ENCODE measurements at places on chromosomes 6 and 20.
A peak's percentile ranks its signal among the peaks of the same experiment; 100 is the strongest.

DNA sequence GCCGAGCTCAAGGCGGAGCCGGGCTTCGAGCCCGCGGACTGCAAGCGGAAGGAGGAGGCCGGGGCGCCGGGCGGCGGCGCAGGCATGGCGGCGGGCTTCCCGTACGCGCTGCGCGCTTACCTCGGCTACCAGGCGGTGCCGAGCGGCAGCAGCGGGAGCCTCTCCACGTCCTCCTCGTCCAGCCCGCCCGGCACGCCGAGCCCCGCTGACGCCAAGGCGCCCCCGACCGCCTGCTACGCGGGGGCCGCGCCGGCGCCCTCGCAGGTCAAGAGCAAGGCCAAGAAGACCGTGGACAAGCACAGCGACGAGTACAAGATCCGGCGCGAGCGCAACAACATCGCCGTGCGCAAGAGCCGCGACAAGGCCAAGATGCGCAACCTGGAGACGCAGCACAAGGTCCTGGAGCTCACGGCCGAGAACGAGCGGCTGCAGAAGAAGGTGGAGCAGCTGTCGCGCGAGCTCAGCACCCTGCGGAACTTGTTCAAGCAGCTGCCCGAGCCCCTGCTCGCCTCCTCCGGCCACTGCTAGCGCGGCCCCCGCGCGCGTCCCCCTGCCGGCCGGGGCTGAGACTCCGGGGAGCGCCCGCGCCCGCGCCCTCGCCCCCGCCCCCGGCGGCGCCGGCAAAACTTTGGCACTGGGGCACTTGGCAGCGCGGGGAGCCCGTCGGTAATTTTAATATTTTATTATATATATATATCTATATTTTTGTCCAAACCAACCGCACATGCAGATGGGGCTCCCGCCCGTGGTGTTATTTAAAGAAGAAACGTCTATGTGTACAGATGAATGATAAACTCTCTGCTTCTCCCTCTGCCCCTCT is 1.1 kb downstream of the CEBPB start:
- peak; percentile 72 for DNase-seq

- DNase-seq = no peak
Observed at GRCh38 chr20:1477896-1478490, 11.3 kb upstream of the NSFL1C start.

- no peak for DNase-seq
Observed at GRCh38 chr6:160931378-160932310, 59.9 kb upstream of the MAP3K4 start.

GRCh38 chr6:32969685-32970412 is 1.5 kb downstream of the BRD2 start:
- peak; percentile 76 for DNase-seq

GRCh38 chr6:43671801-43672690 is 15.5 kb downstream of the MRPS18A start:
- DNase-seq = no peak

DNA sequence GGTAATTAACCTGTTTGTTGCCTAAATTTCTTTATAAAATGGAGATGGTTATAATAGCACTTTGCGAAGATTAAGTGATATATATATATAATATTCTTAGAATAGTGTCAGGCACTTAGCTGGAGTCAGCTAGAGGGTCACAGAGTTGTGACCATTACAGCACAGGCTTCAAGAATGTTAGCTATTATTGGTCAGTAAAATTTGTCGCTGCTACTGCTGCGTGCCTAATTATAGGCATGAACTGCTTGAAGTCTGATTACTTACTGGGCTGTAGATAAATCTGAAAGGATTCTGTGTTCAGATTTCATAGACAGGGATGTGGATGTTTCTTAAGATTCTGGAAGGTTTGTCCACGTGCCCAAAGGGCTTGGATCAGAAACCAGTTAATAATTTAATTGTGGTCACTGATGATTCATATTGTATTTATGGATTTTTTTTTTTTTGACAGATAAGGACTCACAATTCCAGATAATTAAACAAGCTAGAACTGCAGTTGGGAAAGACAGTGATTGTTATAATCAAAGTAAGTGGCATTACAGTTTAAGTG is 4.7 kb downstream of the SNRNP48 start:
- no peak for DNase-seq

DNA sequence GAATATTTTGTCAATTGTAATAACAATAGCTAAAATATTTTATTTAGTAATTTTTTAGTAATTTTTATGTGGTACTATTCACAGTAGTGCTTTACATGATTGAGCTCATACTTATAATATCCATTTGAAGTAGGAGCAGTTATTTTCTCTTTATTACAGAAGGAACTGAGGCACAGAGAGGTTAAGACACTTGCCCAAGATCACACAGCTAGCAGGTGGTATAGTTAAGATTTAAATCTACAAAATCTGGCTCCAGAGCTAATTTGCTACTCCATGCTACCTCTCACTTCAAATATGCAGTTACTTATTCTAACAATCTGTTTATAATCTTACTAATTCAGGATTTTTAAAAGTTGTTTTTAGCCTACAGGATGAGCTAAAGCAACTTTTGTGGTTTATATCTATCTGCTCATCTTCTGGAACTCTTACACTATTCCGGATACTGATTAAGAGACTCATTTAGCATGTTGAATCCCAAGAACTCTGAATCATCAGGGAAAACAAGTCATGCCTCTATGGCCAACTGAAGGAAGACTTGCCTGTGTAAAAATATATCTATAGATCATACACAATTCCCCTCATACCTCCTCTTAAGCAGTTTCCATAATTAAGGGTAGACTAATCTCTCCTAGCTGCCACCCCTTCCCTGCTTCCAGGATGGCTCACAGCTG is 324.2 kb downstream of the UBE3D start:
- DNase-seq = no peak

DNA sequence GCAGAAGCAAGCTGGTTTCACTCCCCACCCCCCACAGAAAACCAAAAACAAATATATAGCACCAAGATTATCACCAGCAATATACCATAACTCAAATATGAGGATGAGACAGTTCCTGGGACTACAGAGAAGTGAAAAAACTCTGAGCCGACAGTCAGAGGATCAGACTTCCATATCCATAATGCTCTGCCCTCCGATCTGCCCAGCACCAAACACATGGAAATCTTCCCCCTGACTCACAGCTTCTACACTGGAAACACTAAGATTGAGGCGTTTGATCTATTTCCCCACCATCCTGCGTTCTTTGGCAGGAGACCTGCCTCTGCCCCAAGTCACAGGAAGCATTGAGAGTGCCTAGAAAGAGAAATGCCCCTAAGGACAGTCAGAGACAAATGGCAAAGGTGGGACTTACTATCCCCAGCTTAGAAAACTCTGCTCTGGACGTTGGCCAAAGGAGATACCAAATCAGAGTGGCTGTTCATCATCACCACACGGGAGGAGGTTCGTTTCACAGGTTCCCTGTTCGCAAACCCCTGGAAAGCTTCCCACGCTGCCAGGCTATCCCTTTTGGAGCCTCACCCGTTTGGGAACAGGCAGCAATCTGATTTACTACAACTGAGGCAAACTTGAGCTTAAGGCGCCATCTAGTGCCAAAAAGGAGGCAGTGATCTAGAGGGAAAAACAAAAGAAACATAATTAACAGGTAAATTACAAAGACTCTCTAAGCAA is 48.7 kb upstream of the SRSF6 start:
- no peak for DNase-seq

DNA sequence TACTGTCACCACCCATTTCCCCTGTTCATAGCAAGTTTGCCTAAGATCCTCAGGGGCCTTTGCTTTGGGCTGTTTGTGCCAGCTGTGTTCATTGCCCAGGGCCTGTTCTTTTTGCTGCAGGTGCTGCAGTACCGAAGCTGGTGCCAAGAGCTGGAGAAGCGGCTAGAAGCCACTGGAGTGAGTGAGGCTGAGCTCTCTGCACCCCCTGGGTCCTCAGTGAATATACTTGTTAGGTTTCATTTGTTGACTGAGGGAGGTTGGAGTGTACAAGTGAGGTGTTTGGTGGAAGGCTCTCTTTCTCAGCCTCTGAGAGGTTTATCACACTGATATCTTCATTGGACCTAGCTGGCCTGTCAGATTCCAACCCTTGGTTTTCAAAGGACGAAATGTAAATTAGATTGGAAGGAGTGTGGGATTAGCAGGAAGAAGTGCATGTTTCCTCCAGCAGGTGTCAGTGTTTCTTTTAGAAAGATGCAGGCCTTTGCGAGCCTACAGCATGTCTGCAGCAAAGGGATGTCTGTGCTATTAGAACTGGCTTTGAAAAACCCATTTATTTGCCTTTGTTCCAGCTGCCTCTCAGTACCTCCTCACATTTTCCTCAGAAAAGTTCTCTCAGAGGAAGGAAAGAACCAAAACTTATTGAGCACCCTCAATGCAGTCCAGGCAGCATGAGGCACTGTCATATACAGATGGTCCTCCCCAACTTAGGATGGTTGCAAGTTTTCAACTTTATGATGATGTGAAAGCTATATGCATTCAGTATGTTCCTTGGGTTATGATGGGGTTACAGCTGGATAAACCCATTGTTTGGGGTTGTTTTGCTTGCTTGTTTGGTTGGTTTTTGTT is 8.3 kb downstream of the CEP250 start:
- peak; percentile 71 for DNase-seq

DNA sequence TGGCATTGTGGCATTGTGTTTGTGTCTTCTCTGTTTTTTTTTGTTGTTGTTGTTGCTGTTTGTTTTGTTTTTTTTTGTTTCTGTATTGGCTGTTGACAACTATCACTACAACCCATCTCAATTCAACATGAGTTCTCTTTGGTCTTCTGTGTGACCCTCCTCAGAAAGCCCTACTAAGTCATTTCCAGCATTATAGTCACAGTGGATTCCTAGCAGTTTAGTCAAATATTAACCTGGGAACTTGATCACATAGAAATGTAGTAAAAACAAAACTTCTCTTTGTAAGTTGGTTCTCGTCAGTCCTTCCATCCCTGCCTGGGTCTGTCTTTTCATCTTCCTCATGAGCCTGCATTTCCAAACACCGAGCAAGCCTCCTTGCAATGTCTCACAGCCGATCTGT is 16.8 kb downstream of the SLC17A2 start:
- DNase-seq = no peak

DNA sequence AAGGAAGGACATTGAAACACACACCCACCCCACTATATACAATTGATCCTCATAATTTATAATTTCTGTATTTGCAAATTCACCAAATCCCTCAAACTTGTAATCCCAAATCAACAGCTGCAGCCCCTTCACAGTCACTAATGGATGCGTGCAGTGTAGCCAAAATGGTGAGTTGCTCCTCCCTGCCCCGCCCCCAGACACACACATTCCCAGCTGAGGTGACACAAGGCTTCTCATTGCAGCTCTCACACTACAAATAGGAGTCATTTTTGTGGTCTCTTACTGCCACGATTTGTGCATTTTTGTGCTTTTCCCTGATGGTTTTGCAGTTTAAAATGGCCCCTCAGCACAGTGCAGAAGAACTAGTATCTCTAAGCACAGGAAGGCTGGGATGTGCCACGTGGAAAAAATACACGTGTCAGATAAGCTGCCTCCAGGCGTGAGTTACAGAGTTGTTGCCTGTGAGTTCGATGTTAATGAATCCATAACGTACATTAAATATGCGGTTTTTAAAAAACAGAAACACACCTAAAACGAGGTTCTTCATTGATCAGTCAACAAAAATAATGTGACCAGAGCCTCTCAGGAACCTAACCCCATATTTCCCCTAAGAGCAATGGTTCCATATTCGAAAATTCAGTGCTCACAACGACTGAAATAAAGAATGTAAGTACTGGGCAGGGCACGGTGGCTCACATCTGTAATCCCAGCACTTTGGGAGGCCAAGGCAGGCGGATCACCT is 8.2 kb downstream of the ATP9A start:
- no peak for DNase-seq

DNA sequence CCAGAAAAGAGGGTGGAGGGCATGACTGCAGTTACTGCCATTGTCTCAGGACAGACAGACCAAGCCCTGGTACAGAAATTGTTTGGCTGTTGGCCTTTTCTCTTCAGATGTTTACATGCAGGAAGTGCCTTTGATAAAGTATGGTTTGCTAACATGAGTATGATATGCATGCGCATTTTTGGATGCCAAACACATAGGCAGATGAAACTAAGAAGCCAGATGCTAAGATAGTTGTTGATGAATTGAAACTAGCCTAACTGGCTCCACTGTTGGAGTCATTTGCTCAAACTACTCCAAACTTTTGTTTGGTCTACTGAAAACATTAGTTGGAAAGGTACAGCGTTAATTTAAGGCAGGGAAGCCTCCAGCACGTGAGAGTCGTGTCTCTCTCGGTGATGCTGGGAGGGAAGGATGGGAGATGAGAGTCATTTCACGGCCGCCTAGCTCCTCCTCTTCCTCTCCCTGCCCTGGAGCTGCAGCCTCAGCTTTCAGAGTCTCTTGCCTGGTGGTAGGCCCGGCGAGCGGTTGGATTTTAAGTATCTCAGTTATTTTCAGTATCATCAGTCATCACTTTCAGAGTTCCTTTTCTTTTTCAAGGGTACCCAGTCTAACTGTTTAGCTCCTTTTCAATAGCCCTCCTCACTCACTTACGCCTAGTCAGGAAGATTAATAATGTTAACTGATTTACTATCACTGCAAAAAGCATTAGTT is 29.7 kb downstream of the RREB1 start:
- peak; percentile 74 for DNase-seq

- DNase-seq = no peak
Observed at GRCh38 chr6:137676888-137677287, 182.7 kb upstream of the OLIG3 start.

DNA sequence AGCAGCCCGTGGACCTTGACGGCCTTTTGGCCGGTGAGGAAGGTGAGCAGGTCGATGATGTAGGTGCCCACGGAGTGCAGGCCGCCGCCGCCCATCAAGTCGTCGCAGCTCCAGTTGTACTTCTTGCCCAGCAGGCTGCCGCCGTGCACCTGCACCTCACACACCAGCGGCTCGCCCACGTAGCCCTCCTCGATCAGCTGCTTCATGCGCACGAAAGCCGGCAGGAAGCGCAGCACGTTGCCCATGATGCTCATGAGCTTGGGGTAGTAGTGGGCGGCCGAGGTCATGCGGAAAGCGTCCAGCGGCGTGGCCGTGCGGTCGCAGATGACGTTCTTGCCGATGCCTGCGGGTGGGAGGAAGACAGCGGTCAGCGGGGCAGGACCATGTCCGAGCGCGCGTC is 37.0 kb upstream of the TBC1D7 start:
- DNase-seq = no peak

DNA sequence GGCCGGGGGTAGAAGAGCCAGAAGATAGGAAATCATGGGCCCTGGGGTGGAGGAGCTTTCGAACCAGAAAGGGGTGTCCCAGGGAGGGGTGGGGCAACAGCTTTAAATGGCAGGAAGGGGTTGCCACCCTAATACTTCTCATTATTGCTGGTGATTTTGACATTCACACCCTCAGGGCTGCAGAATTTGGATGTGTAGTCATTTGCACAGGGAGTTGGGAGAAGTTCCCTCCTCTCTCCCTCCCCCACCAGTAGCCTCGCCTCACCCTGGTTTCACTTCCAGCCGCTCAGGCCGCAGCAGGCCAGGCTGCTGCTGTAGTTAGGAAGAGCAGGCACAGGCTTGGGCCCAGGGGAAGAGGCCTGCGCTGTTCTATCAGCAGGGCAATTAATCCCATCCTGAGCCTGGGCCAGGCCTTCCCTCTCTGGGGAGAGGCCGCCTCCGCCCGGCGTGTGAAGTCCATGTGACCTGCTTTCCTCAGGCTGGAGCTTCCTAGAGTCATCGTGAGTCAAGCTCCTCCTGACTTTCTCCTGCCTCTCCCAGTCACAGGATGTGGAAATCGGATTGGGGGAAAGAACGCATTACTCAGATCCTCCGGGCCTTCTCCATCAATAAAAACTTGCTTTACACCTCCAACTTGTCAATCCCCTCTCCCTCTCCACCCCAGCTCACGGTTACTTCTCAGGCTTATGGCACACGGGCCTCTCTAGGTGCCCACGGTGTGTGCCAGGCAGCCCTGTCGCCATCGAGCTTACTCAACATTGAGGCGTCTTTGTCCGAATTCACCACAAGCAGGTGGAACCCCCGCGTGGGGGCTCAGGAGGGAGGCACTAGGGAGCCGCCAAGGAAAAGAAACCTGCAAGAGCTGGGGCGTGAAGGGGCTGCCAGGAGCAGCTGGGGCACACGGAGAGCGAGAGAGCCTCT is 7.8 kb downstream of the ADTRP start:
- DNase-seq = no peak
